ENCODE measurements at places on chromosomes 3 and 15.

DNA sequence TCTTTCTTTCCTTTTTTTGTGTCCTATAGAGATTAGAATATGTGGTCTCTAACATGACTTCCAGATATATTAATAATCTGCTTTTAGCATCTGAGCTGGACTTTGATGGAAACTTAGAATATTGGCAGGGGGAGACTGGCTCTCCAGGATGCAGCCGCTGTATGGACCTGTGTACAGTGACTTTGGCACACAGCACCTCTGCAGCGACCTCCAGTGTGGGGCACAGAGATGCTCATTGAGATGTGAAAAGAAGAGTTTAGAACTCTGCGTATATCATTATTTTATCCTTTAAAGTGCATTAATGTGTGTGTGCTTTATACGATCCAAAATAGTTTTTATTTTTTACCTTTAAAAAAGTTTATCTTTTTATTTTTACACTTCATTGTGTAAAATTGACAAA, 18.3 kb downstream of the CFAP161 start:
- no peak for DNase-seq

- no peak for DNase-seq
These were observed 143.2 kb downstream of the KLHL25 start for GRCh38 chr15:85651548-85651947.

GRCh38 chr3:135622656-135623055, 342.9 kb upstream of the PPP2R3A start:
- no peak for DNase-seq

GRCh38 chr15:49410641-49411040, 12.4 kb upstream of the FGF7 start:
- no peak for DNase-seq

- no peak for DNase-seq
These were observed 37.5 kb downstream of the RGMA start for GRCh38 chr15:93051236-93052089.

- no peak for DNase-seq
These were observed 844 bp upstream of the UQCC5 start for GRCh38 chr3:52535411-52536111.

GRCh38 chr3:179272385-179272784, 21.5 kb upstream of the KCNMB3 start:
- DNase-seq = no peak

- no peak for DNase-seq
These were observed 145.3 kb downstream of the CD47 start for GRCh38 chr3:107945417-107946094.

Measured in NCI-H1436 treated with DMSO at 0.1 percent for 48 hours (cell line).